ENCODE measurements at places on chromosomes 4 and X.

DNA sequence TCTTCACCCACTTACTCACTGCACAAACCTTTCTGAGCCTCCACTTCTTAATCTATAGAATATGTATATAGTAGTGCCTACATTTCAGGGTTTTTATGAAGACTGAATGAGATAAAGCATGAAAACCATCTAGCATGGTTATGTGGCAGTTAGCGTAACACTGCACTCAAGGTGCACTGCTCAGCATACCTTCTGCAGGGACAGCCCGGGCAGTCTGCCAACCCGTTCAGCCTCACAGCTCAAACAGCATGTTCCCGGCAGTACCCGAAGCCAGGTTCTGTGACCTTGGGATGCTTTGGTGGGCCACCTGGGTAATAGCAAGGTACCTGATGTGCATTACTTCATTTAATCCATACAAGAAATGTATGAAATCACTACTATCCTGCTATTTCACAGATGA is 81.4 kb downstream of the DOCK11 start:
- no peak for DNase-seq

DNA sequence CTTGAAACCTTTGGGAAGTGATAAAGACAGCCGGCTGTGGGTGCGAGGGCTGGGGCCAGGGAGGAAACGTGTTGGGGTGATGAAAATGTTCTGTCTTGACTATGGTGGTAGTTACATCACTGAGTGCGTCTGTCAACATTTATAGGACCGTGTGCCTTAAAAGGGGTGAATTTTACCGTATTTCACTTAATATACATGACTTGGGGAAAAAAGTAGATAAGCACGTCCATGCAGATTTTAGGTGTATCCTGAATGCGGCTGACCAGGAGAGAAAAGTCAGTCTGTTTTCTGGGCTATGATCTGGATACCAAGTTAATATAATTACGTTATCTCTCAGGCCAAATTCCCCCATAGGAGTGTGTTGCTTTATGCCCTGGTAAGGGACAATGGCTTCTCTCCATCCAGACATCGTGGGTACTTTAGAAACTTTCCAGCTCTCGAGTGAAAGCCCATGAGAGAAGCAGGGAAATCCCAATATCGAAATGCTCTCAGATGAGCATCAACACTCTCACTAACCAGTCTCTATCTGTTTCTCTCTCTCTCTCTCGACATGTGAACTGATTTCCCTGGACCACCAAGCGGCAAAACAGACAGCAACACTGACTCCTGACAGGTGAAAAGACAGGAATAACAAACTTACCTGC is 71.5 kb downstream of the IRF2 start:
- DNase-seq, result no peak

- DNase-seq, result no peak
Observed at GRCh38 chrX:48472851-48473703, 2.9 kb upstream of the FTSJ1 start.

GRCh38 chr4:90543419-90544170 is 416.4 kb downstream of the CCSER1 start:
- no peak for DNase-seq

GRCh38 chr4:69754926-69755580 is 5.4 kb downstream of the SULT1B1 start:
- DNase-seq, result no peak

DNA sequence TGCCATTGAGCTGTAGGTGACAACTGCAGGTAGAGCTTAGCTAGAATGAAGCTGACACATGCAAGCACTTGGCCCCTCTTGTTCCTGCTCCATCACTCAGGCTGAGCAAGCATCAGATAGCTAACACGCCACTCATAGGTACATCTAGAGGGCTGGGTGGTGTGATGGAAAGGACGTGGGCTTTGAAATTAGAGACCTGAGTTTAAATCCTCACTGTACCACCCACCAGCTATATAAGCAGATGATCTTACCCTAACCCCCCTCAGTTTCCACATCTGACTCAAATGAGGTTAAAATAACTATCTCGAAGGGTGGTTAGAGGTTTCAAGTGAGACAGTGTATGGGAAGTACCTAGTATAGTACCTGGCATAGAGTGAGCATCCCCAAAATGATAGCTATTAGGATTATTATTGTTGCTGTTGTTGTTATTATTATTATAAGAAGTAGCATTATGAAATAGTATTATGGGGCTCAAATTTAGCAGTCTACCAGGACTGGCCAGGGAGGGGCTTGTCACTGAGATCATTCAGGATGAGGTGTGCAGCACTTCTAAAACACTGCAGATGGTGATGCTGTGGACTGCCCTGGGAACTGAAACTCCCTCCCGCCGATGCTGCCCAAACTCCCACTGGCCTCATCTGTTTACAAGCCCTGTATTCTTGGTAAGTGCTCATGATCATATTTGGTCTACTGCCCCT is 59.0 kb downstream of the REELD1 start:
- DNase-seq, result no peak

DNA sequence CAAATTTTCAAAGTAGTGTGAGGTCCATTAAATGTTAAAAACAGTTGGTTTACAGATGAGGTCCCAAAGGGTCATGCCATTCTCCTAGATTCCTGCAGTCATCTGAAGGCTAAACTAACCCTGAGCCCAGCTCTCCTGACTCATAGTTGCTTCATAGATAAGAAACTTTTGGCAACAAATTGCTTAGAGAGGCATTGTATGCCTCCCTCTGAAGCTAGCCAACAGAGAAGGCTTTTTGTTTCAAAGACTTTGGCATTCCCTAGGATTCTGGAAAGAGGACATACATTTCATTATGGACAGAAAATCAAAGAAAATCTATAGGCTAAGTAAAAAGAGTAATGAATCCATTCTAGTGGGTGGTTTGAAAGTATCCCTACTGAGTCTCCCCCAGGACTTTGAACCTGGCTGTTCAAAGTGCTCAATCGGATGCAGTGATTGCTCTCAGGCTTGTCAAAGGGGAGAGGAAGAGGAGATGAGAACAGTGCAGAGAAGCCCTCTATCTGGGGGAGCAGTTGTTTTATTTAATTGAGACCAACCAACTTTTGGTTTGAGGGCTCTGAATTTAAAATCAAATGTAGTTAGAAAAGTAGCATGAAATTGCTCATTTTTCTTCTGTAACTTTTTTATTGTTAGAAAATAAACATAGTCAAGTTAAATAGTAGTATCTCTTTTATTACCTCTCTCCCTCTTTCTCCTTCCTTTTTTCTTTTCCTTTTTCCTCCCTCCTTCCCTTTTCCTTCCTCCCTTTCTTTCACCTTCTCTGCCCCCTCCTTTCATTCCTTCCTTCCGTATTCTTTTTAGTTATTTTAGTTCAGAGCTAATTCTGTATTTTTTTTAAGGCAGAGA is 72.3 kb upstream of the ZNF518B start:
- no peak for DNase-seq

All from activated CD4-positive, alpha-beta T cell treated with anti-CD3 and anti-CD28 coated beads, Interleukin-2, amount 10 ng/mL, durations not matched to agents 7 days and 5 days (primary cell).